ENCODE measurements at places on chromosomes 5 and 9.
A peak's percentile ranks its signal among the peaks of the same experiment; 100 is the strongest.

DNA sequence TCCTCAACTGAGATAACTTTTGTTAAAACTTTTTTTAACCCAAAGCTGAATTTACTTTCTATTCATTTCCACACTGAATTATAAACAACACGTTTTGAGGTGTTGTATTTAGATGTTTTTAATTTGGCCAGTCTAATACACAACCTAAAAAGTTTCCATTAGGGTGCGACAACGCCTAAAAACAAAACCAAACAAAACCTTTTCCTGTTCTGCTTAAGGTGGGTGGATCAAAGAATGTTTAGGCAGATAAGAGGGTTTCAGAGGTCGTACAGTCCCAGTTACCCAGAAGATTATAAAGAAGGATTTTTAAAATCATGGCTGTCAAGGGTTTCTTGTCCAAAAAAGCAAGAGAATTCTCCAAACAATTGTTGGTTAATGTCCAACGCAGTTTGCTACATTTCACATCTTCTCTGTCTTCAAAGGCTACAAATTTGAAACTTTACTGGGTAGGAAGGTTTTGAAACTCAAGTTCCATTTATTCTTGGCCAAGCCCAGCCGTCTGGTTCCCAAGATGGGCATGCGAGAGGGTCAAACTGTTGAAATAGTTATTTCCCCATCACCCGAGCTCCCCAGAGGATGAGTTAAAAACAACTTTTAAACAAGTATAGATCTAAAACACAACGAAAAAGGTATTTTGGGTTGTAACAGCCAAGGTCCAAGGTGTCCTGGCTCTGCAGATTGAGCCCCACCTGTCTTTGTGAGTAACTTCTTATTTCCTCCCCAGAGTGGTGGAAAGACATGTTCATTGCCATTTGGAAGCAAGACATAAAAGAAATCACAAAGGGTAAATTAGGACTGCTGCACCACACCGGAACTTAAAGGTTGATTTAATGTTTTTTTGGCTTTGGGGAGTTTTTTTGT lies 122.8 kb upstream of the MAP3K1 start:
- DNase-seq: no peak

DNA sequence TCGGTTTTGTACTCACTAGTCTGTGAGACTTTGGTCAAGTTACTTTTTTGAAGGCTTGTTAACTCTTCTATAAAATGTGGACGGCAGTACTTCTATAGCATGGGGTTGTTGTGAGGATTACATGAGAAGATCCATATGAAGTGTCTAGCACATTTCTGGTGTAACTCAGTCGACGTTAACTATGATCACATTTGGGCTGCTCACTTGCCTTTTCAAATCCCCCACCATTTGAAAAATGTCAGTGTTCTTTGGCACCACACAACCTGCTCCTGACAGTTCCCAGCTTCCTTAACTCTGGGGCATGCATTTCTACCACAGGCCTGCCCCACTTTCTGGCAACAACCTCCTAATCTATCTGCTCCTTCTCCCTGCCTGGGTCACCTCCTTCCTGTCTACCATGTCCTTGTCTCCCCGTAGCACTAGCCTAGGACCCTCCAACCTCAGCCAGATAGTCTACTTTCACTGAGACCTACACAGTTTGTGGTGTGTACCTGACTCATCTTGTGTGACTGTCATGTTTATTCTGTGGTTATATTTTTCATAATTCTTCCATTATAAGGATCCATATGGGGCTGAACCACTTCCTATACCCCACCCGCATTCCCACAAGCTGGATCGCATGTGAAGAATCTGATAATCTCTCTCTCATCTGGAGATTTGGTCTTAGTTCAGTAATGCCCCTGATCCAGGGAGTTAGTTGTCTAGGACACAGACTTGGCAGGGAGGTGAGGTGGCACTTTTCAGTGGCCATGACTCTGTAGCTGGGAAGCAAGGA lies 30.2 kb upstream of the BASP1 start:
- no peak for DNase-seq

DNA sequence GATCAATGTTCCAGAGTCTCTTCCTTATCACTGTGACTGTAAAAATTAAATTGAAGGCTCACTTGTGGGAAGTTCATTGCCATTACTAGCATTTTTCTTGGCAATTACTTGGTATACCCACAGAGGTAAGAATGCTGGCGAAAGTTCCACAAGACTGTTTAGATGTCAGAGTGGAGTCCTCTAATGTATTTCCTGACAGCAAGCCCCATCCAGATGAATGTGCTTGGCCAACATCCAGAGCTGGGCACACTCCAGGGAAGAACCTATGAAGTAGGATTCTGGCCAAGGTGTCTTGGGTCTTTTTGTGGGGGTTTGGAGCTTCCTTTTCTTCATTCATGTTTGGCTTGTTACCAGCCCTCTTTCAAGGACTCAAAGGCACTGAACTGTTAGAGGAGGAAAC lies 473.6 kb downstream of the DMAC1 start:
- DNase-seq: no peak

- DNase-seq: no peak
Observed at GRCh38 chr5:7904170-7904569, 35.2 kb downstream of the MTRR start.

DNA sequence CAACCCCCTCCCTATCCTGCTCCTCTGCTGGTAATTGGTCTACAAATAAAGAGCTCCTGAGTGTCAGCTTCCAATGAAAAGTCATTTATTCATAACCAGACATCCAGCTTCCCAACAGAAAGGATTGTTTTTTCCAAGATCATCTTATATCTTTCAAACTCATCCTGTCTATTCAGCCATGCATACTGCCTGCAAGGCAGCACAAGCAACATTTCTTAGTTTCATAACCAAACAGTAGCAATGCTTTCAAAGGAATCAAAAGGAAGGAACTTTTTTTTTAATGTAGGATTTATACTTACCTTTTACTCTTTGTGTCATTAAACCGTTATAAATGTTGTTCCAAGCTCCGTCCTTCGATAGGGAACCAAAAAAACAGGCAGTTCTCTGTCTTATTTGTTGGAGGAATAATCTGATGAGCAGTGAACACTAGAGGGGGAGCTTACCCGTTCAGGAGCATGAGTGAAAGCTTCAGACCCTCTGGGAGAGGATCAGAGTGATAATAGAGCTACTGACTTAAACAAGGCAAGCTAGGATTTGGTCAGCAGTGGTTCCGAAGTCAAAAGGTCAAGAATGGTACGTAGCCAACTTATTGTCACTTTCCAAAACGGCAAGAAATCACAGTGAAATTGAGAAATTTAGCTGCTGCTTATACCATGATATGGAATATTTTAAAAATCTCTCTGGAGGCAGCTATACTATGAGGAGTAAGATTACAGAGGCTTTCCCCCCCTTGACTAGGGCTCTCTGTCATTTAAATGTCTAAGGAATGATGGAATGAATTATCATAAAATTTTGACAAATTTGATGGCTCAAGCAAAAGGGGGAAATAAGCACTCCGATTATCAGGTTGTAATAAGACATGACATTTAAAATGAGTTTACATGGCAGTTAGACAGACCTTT lies 892.9 kb downstream of the NR2F1-AS1 start:
- no peak for DNase-seq

DNA sequence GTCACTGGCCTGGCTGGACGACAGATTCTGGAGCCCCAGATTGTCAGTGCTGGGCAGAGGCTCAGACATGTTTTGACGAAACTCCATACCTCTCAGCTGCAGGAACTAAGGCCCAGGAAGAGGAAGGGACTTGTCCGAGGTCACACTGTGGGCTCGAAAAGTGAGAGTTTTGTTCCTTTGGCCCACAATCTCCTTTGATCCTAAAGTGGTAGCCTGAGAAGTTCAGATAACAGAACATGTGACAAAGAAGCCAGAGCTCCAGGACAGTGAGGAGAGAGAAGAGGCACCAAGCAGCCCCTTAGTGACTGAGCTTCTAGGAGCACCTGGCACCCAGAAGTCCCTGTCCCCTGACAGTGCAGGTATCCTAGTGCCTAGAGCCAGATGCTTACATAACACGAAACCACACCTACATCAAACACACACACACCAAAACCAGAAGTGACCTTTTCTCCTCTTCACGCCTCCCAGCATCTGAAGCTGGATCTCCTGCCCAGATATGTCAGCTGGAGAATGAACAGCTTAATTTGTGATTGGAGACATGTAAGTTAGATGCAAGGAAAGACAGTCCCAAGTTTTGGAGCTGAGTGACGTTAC lies 88.9 kb downstream of the ADRB2 start:
- no peak for DNase-seq

DNA sequence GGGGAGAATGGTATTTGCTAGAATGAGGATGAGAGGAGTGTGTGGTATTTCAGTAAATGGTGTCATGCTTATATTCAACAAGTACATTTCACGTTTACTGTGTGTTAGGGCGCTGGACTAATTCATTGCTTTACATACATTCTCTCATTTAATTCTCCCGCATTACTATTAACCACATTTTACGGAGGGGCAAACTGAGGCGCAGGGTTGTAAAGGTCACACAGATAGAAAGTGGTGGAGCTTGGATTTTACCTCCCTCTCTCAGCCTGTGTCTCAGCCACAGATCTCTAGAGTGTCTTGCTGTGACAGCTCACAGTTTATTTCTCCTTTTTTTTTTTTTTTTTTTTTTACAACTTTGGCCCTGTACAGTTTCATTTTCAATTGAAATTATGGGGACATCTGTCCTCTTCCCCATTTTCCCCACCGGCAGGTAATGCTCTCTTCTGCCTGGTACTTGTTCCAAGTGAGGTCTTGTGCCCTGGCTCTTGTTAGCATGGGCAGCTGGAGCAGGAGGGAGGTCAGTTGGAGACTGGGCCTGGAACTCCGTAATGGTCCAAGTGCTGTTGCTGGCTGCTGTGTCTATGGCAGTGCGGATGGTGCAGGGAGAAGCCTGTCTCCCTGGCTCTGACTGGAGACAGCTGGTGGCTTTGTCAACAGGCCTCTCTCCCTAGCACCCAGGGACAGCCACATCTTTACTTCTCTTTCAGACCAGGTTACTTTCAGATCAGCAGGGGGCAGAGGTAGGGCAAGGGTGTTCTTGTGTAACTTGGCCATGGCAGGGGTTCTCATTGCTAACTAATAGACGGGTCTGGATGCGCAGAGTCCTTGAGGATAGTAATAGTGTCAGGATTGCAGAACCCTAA lies 20.5 kb upstream of the NDST1 start:
- DNase-seq: no peak

- DNase-seq: no peak
Observed at GRCh38 chr5:149397530-149397929, 18.4 kb upstream of the IL17B start.

- DNase-seq: no peak
Observed at GRCh38 chr5:11030671-11031070, 269.6 kb upstream of the DAP start.

DNA sequence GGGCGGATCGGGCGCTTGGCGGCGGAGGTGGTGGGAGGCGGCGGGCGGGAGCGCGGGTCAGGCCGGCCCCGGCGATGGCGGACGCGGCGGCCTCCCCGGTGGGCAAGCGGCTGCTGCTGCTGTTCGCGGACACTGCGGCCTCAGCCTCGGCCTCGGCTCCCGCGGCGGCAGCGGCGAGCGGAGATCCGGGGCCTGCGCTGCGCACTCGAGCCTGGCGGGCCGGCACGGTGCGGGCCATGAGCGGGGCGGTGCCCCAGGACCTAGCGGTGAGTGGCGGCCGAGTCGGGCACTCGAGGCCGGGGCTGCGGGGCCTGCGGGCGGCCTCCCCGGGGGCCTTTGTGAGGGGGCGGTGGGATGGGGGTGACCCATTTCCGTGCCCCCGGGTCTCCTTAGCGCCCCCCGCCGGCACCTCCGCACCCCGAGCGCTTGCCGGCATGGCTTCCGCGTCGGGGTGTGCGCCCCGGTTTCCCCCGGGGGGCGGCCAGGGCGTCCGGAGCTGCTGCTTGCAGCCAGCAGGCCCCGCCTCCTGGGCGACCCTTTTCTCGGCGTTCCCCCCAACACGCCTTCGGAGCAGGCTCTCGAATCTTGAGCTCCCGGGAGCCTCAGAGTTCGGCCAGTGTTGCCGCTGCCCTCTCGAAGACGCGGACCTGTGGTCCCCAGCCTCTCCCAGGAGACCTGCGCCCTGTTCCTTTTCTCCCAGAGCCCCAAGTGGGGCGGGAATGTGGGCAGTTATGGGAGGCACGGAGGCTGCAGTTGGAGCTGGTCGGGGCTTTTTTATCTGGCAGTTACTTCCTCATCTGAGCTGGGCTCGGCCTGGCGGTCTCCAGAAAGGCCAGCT lies 456 bp downstream of the KDM3B start:
- DNase-seq: peak; percentile 75

DNA sequence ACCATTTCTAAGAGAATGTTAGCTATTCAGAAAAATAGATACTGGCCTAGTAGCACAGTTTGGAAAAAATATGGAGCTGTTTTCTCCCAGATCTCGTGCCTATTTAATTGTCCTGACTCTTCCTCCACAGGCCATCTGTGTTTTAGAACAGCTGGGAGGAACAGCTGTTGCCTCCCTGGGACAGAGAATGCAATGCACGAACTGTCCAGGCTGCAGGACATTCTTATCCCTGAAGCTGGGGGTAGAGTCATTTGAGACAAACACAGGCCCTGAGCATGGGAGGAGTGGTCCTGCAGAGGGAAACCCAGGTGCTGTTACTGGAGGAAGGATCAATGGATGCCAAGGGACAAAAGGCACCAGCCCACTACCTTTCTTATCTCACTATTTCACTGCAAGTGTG lies 20.9 kb upstream of the SPARC start:
- no peak for DNase-seq

DNA sequence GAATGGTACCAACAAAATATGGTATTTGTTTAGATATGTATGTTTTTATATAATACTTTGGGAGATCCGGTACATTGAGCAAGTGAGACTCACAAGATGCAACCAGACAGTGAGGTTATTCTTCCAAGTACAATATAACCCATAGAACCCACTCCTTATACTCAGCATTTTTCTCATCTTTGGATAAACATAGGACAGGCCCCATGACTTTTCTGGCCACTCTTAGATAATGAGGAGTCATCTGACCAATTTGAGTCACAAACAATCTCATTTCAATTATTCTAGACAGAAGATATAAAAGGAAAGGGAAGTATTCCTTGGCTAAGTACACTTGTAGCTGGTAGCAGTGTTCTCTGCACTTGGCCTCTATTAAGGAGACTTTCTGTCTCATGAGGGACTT lies 150.2 kb downstream of the SGCD start:
- no peak for DNase-seq

- no peak for DNase-seq
Observed at GRCh38 chr5:102498271-102499034, at the start of gene SLCO6A1. Gene SLCO6A1, minus strand, starts transcription at chr5:102499001. Its CDS starts 157 bp downstream, at chr5:102498844.

- DNase-seq: no peak
Observed at GRCh38 chr9:3708751-3709150, 182.9 kb upstream of the RFX3 start.

GRCh38 chr5:35622974-35623373 lies 5.3 kb downstream of the SPEF2 start:
- DNase-seq: no peak

GRCh38 chr5:136200130-136200529 lies 7.2 kb upstream of the SMIM32 start:
- DNase-seq: no peak

GRCh38 chr9:2638871-2639673 lies 17.5 kb downstream of the VLDLR start:
- DNase-seq: no peak

- DNase-seq: no peak
Observed at GRCh38 chr9:125896404-125896803, 149.2 kb downstream of the PBX3 start.

- DNase-seq: peak; percentile 14
Observed at GRCh38 chr9:114108016-114108833, 9.1 kb upstream of the KIF12 start.

Data from activated gamma-delta T cell treated with Interleukin-2 at 50 U/mL for 16 hours (primary cell).